GM12864 (cell line): ENCODE measurements at places on chromosomes 3 and 15.

- DNase-seq, result no peak
These were observed 177.5 kb downstream of the GRM7 start for GRCh38 chr3:7038394-7038793.

GRCh38 chr3:44242721-44243120, 1.0 kb downstream of the TOPAZ1 start:
- no peak for DNase-seq

DNA sequence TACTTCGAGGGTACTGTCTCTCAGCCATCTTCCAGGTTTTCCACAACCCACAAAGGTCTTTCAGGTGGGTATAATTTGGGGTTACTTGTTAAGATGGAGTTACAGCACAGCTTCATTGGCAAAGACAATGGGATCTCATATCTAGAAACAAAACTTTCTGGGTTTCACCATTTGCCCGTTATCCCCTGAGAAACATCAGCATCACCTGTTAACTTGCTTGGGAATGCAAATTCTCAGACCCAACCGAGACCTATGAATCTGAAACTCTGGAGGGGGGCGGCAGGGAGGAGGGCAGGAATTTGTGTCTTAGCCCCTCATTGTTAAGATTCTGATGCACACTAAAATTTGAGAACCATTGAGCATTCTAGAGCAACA, 176.4 kb downstream of the TNIK start:
- no peak for DNase-seq

DNA sequence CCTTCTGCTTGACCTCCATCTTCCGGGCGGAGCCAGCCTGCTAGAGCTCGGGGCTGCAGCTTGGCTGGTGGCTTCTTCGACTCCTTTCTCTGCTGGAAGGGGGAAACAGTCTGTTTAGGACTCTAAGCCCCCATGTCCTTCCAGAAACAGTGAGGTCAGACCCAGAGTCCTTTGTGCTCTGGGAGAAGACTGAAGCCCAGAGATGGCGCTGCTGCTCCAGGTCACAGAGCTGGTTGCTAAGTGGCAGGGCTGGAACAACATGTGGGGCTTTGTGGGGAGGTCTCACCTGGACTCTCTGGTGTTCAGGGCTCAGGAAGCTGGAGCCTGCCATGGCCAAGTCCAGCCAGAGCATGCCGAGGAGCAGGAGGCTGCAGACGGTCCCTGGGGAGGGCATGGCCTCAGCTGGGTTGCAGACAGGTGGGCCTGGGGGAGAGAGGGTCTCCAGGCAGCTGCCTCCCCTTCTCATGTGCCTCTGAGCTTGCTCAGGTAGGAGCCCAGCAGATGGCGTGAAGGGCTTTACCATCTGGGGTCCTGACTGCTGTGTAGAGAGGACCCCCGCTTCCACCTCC, 2.9 kb downstream of the GHRL start:
- no peak for DNase-seq

DNA sequence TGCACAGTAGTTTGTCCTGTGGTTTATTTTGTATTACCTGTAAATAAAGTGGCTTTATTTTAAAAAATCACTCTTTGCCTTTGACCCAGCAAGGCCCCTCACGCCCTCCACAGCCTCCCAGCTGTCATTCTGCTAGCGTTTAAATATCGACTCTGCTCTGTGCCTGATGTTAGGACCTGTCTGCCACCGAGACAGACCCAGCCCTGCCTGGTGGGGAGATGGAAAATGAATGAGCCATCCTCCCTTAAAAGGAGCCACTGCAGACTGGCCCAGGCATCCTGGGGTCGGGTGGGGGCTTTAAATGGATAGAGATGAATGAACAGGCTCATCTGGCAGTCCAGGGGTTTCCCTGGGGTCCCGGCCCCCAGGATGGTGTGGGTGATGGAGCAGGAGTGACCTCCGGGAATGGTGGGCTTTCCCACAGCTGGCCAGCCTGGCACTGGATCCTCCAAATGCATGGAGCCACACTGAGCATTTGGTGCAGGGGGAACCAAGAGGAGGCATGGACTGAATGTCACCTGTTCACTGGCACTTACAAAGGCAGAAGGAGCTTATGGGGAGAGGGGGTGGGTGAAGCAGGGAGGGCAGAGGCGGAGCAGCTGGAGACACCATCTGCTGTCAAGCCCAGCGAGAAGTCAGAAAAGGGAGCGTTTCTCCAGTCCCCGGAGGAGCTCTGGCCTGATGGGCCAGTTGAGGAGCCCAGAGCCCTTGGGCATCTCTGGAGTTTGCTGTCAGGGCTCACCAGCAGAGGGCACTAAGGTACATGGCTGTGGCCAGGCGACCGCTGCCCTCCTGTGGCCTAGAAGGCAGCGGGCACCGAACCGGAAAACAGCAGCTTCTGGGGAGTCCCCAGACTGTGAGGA, 11.9 kb downstream of the GRM2 start:
- peak; percentile 10 for DNase-seq

GRCh38 chr3:31729573-31729972, 196.8 kb downstream of the STT3B start:
- DNase-seq, result no peak

DNA sequence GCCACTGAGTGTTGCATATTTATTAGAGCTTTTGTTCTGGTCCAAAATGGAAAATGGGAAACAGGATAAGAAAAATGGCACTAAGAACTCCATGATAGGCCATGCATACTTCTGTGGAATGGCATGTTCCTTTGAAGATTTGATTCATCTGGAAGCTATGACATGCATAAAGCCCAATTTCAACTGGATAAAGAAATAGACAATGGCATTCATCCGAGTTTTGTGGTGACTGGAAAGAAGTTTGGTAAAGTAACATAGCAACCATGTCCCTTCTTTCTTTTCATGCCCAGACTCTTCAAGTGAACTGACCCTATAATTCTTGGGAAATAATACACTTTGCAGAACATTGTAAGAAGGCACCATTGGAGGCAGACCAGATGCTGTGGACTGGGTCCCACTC, 368.4 kb upstream of the IL12A start:
- DNase-seq, result no peak

DNA sequence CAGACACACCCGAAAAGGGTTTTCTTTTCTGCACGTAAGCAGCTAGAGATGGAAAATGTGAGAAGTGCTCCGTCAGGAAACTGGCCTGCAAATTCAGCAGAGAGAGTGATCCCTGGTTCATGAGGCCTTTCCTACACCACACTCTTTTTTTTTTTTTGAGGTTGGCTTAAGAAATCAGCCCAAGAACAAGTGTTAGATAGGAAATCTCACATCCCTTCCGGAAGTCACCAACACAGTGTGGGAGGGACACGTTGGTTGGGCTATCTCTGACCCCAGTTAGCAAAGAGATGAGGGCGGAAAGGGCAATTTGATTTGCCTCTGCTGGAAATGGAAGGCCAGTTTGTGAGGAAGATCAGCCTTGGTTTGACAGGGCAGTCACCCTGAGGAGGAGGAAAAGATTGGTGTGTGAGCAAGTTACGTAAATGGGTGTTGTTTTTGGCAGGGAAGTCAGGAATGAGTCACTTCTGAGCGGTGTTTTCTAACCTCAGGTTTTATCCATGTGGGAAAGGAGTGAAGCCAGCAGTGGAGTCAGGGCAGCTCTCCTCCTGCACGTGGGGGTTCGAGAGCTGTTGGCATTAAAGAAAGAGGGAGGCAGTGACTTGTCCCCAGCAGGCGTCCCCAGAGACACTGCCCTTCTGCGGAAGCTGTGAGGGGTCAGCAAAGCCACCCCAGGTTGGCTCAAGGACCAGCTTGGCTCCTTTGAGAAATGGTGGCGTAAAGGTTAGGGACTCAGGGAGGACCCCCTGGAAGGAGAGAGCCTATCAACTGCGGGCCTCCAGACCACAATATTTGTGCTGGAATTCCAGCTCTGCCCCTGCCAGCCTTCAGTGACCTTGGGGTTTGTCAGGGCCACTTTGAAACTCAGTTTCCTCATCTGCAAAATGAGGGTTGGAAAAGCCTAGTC, 237.6 kb upstream of the BHLHE40 start:
- no peak for DNase-seq

- DNase-seq, result no peak
These were observed 480.3 kb downstream of the FGF12 start for GRCh38 chr3:192246847-192247559.

GRCh38 chr3:12197475-12197874, 38.8 kb upstream of the TIMP4 start:
- peak; percentile 50 for DNase-seq

GRCh38 chr3:114034787-114035545, 21.4 kb downstream of the CCDC191 start:
- no peak for DNase-seq

- DNase-seq, result no peak
These were observed 228.5 kb downstream of the ZBBX start for GRCh38 chr3:167151636-167152035.

DNA sequence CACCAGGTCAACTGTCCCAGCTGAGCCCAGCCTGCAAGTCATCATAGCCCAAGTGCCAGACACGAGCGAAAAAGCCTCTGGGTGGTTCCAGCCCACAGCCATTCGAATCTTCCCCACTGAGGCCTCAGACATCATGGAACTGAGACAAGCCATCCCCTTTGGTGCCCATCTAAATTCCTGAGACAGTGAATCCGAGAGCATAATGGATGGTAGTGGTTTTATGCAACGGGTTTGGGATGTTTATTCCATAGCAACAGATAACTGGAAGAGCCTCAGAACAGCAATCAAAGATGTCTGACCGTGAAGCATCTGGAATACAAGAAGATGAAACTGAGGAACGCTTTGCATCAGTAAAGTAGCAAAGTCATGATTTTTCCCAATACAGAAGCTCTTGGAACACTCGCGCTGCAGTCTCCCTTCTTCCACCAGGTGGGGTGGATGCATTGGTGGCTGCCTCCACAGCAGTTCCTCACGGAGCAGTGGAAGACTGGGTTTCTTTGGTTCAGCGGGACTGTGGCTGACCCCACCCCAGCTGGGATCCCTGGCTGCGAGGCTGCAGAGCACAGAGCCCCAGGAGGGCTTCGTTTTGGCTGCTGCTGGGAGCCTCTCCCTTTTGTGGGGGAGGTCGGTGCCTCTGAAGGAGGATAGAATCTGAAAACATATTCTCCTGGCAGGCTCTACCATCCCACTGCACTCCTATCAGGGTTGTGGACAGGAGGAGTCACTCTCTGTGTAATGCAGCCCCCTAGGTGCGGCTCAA, 26.4 kb upstream of the PDE8A start:
- no peak for DNase-seq

DNA sequence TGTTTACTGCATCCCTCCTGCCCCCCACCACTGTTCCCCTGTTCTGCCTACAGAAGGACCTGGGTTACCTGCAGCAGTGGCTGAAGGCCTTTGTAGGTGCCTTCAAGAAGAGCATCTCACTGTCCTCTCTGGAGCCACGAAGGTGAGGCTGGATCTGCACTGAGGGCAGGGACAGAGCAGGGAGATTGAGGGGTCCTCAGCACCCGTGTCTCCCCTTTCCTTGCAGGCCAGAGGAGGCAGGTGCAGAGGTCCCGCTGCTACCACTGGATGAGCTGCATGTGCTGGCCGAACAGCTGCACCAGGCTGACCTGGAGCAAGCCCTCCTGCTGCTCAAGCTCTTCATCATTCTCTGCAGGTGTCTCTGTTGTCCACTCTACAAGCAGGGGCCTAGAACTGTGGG, 9.2 kb downstream of the NBEAL2 start:
- no peak for DNase-seq

- DNase-seq, result no peak
These were observed 172.9 kb downstream of the EPHA3 start for GRCh38 chr3:89280301-89280700.

DNA sequence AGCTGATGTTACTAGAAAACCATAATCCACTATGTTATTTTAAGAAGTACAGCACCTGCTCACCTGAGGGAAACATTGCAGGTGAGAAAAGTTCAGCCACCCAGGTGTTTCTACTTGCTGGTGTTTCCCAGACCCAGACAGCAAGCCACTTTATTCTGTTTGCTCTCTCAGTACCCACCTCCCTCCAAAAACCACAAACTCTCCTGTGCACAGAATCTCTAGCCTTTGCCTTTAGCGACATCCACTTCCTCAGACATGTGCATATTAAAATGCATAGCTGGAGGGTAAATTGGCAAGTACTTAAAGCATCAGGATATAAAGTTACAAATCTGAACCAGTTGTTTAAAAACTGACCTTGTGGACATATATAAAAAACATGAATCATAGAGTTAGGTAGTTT, 36.7 kb downstream of the VGLL3 start:
- DNase-seq, result no peak

DNA sequence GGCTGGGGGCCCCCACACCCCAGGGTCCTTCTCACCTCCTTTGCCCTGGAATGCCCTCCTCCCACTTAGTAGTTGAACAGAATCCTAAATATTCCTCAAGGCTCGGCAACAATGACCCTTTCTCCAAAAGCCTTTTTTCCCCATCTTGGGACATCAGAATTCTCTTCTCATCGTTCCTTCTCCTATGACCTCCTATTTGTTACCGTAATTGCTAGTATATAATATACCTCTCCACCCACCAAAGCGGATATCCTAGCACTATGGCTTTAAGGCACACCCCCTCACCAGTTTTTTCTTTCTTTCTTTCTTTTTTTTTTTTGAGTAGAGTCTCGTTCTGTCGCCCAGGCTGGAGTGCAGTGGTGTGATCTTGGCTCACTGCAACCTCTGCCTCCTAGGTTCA, 16.8 kb downstream of the HDAC11 start:
- no peak for DNase-seq

- DNase-seq, result no peak
These were observed 153.4 kb downstream of the FBLN2 start for GRCh38 chr3:13702286-13702685.

- no peak for DNase-seq
These were observed 71.6 kb downstream of the KAT2B start for GRCh38 chr3:20111836-20112235.

DNA sequence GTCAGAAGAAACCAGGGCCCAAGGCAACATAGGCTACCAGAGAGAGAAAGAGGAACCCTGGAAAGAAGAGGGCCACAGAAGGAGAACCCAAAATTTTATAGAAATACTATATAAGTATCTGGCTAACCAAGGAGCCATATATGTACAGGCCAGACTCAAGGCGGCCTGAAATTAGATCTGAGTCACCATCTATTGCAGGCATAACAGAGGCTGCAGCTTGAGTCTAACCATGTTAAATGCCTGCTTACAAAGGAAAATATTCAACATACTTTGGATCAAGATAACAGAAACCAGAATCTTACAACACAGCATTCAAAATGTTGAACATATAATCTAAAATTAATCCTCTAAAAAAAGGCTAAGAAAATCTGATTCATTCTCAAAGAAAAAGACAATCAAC, 23.1 kb downstream of the IGSF11 start:
- DNase-seq, result no peak

GRCh38 chr3:68751888-68752287, 180.5 kb downstream of the TAFA4 start:
- no peak for DNase-seq

- no peak for DNase-seq
These were observed 86.1 kb upstream of the CGNL1 start for GRCh38 chr15:57290187-57290586.

- peak; percentile 5 for DNase-seq
These were observed 611 bp downstream of the CTDSPL2 start for GRCh38 chr15:44427756-44428724.

- DNase-seq, result no peak
These were observed 199.9 kb downstream of the GABRG3 start for GRCh38 chr15:27170851-27171250.

- DNase-seq, result no peak
These were observed 21.5 kb upstream of the PTPN23 start for GRCh38 chr3:47359323-47359722.
